ENCODE measurements at places on chromosomes 3 and 15. TPM values are rescaled to one million over a fixed set of nuclear protein-coding genes. Genes with fewer than 3 reads are reported as not detected.

DNA sequence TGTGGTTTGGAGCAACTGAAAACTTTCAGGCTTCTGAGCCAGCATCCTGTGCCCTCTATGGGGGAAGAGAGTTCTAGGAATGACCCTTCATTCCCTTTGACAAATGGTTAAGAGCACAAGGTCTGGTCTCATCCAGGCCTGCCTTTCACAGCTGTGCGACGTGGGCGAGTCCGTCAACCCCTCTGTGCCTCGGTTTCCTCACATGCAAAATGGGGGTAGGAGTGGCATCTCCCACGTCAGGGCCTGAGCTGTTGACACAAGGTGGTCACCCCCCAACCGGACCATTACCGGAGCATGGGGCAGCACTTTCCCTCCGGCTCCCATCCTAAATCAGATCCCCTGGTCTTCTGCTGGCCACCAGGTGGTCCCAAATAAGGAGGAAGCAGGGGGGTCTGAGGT lies 70.4 kb downstream of the ATP2B2 start:
- DNase-seq = no peak

DNA sequence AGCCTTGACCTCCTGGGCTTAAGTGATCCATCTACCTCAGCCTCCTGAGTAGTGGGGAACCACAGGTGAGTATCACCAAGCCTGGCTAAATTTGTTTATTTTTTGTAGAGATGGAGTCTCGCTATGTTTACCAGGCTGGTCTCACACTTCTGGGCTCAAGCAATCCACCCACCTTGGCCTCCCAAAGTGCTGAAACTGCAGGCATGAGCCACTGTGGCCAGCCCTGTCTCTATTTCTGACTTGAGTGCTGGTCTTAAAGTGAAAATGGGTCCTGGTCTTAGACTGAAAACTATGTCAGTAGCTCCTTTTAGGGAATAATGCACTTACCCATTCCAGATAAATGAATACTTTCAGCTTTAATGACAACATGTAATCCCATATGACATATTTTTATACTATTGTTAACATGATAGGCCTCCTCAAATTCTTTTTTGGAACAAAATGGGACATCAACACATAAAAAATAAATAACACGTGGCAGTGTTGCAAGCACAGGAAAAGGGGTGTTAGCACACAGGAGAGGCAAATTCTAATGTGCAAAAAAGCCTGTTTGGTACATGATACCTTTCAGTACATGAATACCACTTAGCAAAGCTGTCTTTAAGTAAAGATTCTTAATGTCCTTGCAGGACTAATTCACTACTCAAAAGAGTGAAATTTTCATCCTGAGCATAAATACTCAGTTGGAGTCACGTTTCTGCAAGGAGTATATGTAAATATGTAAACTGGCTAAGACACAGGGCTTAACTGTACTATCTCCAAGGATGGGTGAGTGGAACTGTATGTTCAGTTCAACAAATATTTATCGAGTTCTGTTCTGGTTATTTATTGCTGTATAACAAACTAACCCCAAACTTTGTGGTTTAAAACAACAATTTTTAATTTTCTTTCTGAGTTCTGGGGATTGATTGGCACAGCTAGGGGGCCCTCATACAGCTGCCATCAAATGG lies 194.7 kb downstream of the NR1D2 start:
- DNase-seq = no peak

GRCh38 chr15:99090938-99091337 lies 13.9 kb upstream of the SYNM start:
- no peak for DNase-seq

DNA sequence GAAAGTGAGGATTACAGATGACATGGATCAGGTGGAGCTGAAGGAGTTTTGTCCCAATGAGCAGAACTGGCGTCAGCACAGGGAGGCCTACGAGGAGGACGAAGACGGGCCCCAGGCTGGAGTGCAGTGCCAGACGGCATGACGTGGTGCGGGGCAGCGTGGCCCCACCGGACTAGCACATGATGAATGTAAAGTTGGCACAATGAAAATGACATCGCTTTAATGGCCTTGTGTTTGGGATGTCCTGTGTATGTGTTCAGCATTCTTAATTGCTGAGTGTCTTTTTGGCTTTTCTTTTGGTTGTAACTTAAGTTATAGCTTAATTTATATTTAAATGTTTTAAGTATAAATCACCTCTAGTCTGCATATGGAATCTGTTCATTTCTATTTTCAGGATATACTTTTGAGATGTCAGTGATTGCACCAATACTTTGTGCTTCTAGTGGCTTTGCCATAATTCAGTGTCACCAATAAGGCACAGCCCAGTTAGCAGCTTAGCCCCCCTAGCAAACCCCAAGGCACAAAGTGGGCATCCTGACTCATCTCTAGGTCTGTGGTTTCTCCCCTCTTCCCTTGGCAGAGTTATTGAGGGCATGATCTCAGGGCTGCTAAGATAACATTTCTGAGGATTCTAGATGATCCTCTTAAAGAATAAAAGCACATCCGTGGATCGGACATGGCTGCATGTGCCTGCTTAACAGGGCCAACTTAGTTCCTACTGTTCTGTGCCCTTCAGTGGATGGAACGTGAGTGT lies 16.1 kb downstream of the DNAJA4 start:
- no peak for DNase-seq

- DNase-seq = peak; percentile 82
Measured at GRCh38 chr15:78056714-78057269, 20.7 kb downstream of the TBC1D2B start.

The CCDC39 gene
- not detected for total RNA-seq

All from muscle of leg (tissue), 16 donors.